Gastrocnemius medialis (tissue), 4 donors: ENCODE measurements at places on chromosomes 6 and 20. TPM values are rescaled to one million over a fixed set of nuclear protein-coding genes. Genes with fewer than 3 reads are reported as not detected.

The TRIM15 gene
- not detected for total RNA-seq

The SCRT2 gene
- total RNA-seq, result not detected

DNA sequence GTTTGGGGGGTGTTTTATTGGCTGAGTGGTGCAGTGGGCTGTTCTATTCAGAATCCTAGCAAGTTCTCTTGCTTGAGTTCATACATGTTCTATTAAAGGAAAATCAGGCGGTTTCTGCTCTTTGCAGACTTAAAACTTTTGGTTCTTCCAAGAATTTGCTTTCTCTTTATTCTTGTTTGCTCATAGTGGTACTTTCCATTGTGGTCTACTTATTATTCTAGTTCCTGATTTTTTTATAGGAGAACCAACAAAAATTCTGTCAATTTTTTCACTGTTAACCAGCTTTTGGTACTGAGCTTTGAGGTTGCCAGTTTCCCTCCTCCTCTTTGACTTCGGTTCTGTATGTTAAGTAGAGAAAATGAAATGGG lies 6.7 kb downstream of the AFDN start:
- DNase-seq, result no peak

GRCh38 chr20:12434672-12435071 lies 517.0 kb downstream of the BTBD3 start:
- DNase-seq, result no peak

The PACSIN1 gene
- total RNA-seq, result not detected

GRCh38 chr6:134195164-134195906 lies 122.6 kb downstream of the SGK1 start:
- no peak for DNase-seq

- no peak for DNase-seq
Observed at GRCh38 chr6:46325561-46326530, 155.1 kb upstream of the ENPP5 start.

DNA sequence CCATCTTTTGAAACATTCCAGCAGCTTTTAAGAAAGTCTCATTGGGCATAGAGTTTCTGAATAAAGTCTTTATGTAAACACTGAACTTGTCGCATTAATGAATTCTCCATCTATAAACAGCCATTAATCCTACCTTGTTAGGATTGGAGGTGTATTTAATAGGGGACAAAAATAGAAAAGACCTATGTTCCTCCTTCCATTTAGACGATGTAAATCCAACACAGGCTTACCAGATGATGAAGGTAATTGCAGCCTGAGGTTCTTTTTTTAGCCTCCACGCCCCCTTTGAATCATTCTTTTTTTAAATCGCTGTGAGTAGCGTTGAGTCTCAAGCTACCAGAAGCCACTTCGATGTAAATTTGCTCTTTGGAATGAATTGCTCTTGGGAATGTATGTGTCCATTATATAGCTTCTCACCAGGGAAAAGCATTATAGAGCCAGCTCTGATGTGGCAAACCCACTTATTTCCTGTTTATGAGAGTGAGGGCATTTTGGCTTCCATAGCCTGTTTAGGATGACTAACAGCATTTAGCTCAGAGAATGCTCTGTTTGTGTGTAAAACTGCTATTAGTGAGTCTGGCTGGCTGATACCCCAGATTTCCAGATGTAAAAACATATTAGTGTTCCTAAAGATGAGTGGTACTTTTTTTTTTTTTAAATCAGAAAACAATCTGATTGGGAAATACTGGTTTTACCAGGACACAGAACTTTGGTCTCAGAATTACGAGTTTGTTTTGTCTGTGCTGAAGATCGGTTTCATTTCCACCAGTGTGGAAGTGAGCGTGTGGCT lies 74.9 kb upstream of the CLDN20 start:
- DNase-seq, result no peak

The CST5 gene
- not detected for total RNA-seq

The DNAH8 gene
- total RNA-seq, result not detected

DNA sequence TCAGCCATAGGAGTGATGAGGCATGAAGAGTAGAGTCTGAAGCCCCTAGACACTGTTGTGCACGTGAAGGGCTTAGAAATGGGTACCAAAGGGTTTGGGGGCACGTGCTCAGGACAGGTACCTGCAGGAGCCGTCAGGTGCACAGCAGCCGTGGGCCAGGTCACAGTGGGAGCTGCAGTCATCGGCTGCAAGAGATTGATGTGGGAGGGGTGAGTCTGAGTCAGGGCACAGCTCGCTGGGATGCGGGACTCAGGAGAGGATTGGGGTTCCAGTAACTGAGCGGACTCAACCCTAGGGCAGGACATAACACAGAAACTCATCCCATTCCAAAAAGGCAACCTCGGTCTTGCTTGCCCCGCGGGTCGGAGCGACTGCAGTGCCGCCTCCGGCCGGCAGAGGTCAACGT lies 1.1 kb downstream of the DLK2 start:
- no peak for DNase-seq

- no peak for DNase-seq
Observed at GRCh38 chr6:110033749-110034666, 55.9 kb downstream of the GPR6 start.

DNA sequence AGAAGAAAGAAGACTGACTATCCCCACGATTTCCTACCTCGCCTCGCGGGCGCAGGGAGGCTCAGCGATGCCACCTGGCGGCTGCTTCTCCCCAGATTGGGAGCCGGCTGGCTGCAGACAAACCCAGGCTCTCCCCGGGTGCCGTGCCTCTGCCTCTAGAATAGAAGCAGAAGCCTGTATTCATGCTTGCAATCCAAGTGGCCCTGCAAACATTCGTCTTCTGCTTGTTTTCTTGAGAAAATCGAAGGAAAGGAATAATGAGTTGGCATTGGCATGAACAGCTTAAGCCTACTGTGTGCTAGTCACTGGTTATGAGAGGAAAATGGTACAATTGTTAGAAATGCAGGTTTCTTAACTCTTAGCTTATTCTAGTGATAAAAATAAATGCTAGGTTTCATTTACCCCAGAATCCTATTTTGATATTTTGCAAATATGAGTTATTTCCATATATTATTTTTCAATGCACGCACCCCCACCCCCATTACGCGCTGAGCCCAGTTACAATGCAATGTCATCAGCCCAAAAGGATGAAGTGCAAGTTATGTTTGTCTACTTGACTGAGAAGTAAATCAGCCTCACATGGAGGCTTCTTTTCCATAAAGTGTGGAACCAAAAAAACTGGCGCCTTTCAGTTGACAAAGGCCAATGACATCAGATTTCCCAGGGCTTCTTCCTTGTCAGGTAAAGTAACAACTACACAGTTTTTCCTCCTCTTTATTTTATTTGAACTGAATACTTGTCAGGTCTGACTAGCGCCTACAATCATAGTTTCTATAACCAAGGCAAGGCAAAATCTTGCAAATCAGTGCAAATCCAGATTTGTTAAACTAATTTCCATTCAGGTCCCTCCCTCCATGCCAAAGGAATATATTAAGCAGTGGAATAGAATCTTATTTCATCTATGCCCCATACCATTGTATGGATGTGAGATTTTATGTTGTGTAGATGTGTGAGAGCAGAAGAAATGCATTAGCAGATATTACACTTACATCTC lies 3.9 kb upstream of the SOX4 start:
- DNase-seq, result peak; percentile 66

DNA sequence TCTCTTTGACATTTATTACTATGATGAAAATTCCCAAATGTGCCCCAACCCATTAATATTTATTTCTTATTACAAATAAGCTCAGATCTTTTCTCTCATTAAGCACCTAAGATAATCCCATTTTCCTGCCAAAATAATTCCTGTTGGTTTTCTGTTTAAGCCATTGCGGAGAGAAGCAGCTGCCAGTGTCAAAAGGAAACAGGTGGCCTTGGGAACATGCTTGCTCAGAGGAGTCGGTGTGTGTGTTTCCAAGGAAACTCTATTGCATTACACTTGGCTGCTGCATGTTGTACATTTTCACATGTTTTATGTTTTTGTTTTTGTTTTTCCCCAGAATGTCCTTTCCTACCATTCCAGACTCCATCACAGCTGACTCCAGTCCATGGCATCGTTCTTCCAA lies 56.4 kb downstream of the CD24 start:
- no peak for DNase-seq

DNA sequence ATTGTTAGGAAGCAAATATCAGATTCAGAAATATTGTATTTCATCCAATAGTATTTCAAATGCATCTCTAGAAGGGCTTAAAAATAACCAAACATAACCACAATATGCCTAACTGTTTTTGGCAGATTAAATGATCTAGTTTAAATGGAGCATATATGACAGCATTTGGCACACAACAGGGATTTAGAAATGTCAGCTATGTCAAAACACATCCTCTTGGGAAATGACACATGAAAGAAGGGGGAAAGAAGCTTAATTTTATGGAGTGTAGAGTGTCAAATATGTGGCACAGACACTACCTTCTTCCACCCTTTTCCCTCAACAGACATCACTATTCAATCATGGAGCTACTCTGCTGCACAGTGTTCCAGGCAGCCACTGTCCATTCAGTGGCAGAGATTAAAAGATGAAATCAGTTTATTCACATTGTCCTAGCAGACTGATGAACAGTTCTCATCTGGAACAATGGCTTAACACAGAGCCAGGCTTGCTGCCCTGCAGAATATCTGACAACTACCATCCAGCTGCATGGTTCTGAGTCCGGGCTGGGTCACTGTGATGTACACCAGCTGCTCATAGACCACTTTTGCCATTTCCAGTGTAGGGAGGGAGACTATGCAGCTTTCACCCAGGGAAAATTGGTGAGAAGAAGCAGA lies 349.8 kb downstream of the DHX35 start:
- DNase-seq, result no peak
